H7 (cell line): ENCODE measurements at places on chromosomes 13 and 19. TPM values are rescaled to one million over a fixed set of nuclear protein-coding genes. Genes with fewer than 3 reads are reported as not detected.

RPL18 gene
- total RNA-seq: 3,978 and 5,156 TPM in 2 replicates

ZNF284 gene
- total RNA-seq: 1.3 and 2.0 TPM in 2 replicates

NOTCH3 gene
- 47.0 and 52.1 TPM in 2 replicates for total RNA-seq

TDRD3 gene
- 12.2 and 21.2 TPM in 2 replicates for total RNA-seq
